ENCODE measurements at places on chromosomes 1 and 21.

GRCh38 chr1:1490633-1491230, 19.2 kb downstream of the ATAD3B start:
- DNase-seq = no peak

DNA sequence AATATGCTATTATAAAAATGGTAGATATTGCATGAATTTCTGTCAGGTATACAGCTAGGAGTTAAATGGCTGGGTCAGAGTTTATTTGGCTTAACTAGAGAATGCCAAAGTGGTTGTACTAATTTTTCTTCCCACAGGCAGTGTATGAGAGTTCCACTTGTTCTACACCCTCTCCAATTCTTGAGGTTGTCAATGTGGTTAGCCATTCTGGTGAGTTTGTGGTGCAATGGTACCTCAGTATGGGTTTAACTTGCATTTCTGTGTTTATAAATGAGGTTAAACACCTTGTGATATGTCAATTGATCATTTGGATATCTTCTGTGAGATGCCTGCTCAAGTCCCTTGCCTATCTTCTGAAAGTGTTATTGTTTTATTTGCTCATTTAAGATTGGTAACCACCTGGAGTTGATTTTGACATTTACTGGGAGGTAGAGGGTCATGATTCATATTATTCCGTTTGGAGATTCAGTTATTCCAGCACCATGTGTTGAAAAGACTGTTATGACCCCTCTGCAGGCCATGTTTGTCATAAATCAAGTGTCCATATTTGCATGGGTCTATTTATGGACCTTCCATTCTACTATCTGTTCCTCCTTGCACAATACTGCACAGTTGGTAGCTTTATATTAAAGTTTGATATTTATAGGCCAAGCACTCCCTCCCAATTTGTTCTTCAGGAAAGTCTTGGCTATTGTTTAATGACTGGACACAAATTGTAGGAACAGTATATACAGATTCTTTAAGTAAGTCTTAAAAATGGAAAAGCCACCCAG, 5.8 kb downstream of the FALEC start:
- DNase-seq = no peak

DNA sequence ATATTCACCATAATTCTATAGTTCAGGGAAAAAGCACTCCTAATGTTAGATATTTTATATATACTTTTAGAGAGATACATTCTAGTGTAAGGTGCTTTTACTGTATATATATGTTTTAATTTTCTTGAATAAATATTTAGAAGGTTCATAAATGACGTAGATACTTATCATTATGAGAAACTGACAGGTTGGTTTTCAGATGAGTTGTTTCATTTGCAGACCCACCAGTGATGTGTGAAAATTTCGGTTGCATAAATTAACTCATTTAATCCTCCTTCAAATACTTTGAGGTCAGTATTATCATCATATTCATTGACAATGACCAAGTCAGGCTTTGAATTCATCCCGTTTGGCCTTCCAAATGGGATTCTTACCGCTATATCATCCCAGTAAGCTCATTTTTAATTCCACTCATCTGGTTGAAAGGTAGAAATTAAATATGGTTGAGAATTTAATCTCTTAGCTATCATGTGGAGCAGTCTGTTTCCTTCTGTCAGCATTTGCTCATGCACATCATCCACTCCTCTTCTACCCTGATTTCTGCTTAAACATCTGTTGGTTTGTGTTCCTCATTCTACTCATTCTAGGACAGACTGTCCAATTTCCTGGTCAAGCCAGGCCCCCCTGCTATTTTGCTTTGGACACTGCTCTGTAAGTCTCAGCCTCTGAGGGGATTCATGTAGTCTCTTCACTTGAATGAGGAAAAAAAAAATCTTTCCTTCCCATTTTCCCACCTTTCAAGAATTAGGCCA, 1156.6 kb downstream of the PLA2G4A start:
- no peak for DNase-seq

GRCh38 chr1:17488995-17489767, 49.7 kb upstream of the RCC2 start:
- DNase-seq = no peak

- no peak for DNase-seq
Observed at GRCh38 chr1:114336360-114336759, 174.6 kb downstream of the TRIM33 start.

- no peak for DNase-seq
Observed at GRCh38 chr1:239742416-239743109, 349.1 kb upstream of the FMN2 start.

DNA sequence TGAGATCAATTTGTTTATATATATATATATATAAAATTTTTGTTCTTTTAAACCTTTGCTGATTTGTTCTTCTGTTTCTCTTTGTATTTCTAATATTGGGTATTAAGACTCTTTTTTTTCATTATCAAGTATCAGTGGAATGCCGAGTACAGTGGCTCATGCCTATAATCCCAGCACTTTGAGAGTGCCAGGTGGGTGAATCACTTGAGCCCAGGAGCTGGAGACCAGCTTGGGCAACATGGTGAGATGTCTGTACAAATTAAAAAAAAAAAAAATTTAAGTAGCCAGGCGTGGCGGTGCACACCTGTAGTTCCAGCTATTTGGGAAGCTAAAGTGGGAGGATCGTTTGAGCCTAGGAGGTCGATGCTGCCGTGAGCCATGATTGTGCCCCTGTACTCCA, 67.1 kb downstream of the MAST2 start:
- peak; percentile 56 for DNase-seq

DNA sequence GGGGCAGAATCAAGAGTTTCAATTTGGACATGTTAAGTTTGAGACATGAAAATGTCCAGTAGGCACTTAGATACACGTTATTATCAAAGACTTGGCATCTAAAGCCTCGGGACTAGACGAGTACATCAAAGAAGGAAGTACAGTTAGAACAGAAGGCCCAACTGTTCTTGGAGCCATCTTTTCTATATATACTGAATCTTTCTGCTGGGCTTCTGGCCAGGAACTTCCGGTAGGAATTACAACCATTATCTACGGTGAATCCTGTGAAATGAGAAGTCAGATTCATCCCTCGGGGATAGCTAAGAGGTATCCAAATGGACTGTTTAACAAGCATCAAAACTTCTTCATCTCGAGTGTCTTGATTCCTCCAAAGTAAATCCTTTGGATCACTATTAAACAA, 34.4 kb upstream of the NRDC start:
- no peak for DNase-seq

DNA sequence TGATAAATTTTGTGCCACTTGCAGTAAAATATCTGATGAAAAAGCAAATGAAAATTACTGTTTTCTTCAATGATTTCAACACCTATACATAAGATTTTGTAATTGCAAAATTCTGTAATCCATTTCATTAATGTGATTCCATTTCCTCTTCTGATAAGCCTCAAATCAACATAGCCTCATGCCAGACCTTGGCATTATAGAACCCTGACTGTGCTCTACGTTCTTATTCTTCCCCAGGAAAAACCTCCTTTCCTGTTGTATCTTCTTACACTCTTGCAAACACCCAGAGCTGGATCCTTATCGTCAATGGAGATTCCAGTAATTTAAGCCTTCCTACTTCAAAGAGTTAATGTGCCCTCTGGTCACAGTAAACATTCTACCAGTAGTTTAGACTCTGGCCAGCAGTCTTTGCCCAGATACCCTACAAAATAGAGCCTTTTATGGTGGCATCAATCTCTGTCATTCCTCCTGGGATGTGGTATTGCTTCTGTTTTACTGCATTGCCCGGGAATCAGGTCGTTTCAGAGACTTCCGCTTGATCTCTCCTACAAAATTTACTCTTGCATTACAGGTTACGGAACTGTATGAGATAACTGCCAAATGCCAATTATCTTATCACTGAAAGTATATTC, 48.5 kb upstream of the CHRM3 start:
- no peak for DNase-seq

DNA sequence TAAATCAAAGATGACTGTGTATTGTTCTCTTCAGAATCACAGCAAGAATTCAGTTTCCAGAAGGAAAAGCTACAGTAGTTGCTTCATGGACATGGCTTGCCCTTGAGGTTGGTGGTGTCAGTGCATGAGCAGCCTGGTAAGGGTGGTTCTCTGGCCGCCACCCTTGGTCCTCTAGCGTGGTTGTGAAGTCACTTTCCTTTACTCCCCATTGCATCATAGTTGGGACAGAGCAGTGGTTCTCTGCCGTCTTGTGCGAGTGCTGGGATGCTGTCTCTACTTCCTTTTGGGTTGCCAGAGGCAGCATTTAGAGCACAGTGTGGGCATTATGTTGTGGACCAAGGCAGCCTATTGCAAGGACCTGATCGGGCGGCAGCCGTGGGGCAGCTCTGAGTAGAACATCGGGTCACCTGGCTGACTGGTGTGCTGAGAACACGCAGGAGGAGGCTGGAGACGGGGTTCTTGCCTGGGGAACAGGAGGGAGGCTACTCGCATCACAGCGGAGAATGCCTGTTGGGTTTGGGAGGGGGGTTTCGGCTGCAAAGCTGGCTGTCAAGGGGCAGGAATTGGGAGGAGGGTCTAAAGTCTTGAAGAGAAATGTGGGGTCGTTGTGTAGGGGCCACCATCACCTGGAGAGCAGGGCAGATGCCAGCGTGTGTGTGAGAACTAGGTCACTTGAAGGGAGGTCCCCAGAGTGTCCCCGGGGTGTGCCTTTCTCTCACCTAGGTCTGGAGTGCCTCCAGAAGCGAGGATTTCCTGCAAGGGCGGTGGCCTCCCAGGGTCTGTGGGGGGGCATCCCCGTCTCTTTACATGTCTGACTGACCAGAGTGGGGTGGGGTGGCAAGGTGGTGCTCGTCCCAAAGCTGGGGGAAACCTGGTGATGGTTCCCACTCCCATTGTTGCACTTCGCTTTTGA, 6.3 kb downstream of the ARF1 start:
- no peak for DNase-seq

DNA sequence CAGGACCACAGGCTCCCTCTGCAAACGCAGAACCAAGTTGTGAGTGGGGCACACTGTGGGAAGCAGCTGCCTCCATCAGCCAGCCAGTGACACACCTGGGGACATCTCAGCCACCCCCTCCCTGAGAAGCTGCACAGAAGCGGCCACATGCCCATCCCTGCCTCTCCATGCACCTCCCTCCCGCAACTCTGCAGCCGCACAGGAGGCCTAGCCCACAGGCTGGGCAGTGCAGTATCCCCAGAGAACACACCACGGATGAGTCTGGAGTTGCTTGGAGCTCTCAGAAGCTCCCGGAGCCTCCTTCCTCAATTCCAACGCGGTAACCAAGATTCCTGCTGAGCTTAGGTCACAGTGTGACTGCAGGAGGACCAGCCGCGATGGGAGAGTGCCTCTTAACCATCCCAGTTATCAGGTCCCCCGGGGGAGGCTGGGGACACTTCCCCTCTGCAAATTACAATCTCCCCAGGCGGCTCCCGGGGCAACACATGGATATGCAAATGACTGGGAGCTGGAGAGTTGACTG, 1.2 kb upstream of the WNT3A start:
- DNase-seq = no peak

GRCh38 chr1:47890779-47891178, 106.4 kb downstream of the TRABD2B start:
- DNase-seq = no peak

DNA sequence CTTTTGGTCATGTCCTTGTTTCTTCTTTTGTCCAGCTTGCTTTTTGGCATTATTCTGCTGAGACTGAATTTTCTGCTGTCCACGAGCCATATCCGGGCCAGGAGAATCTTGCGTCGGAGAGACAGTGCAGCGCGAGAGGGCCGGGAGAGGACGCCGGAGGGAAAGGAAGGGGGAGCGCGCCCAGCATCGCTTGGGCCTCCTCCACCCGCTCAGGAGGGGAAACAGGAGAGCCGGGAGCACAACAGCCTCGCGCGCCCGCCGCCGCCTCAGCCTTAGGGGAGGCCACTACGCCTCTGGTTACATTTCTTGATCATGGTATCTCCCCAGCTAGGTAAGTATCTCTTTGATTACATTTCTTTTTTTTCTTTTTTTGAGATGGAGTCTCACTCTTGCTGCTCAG, 7.4 kb upstream of the DEGS1 start:
- DNase-seq = peak; percentile 52

- no peak for DNase-seq
Observed at GRCh38 chr1:160328184-160328583, 14.9 kb downstream of the COPA start.

- no peak for DNase-seq
Observed at GRCh38 chr21:34911360-34911759, 137.7 kb downstream of the RUNX1 start.

DNA sequence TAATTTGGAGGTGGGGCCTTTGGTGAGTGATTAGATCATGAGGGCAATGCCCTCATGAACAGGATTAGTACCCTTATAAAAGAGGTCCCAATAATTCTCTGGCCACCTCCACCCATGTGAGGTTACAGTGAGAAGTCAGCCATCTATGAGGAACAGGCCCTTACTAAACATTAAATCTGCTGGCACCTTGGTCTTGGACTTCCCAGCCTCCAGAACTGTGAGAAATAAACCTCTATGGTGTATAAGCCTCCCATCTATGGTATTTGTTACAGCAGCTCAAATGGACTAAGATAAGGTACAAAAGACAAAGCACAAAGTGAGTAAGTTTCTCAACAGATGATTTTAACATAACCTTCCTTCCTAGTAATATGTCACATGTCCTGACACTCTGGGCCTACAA, 22.3 kb downstream of the NRIP1 start:
- DNase-seq = no peak

- no peak for DNase-seq
Observed at GRCh38 chr21:37253991-37254390, 13.1 kb downstream of the VPS26C start.

- DNase-seq = no peak
Observed at GRCh38 chr1:119782631-119783325, 14.1 kb upstream of the HMGCS2 start.

- DNase-seq = no peak
Observed at GRCh38 chr1:24528744-24529143, 26.1 kb downstream of the RCAN3 start.

- no peak for DNase-seq
Observed at GRCh38 chr1:232578651-232579195, 51.2 kb downstream of the SIPA1L2 start.

GRCh38 chr1:53678507-53678906, 60.5 kb downstream of the GLIS1 start:
- no peak for DNase-seq

DNA sequence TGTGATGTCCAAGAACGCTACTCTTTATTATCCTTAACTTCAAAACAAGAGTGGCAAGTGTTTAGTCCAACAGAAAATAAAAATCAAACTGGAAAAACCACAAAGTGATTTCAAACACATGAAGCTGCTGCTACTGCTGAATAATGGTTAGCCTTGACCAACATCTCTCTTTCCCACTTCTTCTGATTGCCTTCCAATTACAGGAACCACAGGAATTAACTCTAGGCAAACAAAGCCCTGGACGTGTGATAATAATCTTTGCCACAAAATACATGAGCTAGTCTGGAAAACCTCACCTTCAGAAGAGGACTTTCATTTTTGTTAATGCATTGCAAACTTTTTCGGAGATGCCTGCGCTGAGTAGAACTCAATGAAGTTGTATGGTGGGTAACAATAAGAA, 48.6 kb upstream of the COL11A1 start:
- peak; percentile 68 for DNase-seq

Measured in EL (cell line).